ENCODE measurements at places on chromosomes 2 and 18.

GRCh38 chr18:6881034-6881820 is 151.7 kb downstream of the ARHGAP28 start:
- peak; percentile 8 for DNase-seq

DNA sequence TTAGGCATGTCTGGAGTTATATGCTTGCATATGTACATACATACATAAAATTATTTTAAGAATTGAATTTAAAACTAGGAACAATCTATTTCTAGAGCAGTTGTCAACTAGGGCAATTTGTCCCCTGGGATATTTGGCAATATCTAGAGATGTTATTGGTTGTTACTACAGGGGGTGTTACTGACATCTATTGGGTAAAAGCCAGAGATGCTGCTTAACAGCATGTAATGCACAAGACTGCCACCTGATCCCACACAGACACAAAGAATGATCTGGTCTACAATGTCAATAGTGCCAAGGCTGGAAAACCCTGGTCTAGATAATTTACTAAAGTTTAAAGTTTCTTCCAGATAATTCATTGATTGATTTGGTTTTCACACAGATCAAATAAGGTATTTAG is 185.3 kb downstream of the NYAP2 start:
- no peak for DNase-seq

- DNase-seq: no peak
These were observed 84.2 kb downstream of the GAREM1 start for GRCh38 chr18:32386471-32386870.

DNA sequence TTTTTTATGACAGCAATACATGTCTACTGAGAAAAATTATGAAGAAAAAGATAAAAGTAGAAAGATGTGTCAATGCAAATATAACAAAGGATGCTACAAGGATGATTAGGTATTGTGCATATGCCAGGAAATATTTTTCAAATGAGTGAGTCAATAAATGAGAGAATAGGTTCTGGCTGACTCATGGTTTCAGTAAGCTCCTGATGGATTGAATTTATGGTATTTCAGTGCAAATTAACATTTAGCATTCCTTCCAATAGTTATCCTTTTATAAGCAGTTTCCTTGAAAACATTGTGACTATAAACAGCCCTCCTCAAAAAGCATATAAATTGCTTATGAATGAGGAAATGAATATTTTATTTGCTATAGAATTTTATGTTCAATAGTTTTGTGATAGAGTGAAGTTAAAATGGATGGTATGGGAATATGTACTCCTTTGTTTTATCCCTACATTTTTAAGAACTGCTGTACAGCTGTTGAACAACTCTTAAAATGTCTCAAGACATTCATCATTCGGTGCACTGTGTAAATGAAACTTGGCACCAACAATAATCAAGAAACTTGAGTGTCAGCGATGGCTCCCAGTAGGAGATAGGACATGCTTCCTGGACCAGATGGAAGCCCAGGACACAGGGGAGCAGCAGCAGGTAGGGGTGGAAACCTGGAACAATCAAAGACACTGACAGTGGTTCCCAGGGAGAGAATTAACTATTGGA is 144.7 kb downstream of the PMAIP1 start:
- peak; percentile 89 for DNase-seq

- DNase-seq: peak; percentile 66
These were observed 779 bp upstream of the LYPD6 start for GRCh38 chr2:149329489-149330126.

DNA sequence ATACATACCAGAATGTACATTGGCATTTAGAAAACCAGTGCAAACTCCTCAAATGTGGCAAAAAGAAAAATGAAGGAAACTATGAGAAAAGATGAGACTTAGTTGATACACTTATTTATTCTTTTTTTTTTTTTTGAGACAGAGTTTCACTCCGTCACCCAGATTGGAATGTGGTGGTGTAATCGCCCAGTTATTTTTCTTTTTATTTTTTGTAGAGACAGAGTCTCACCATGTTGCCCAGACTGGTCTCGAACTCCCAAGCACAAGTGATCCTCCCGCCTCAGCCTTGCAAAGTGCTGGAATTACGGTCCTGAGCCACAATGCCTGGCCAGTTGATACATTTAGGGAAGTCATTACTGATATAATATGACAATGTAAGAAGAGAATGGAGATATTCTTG is 274.2 kb upstream of the LRATD1 start:
- DNase-seq: peak; percentile 2

- DNase-seq: no peak
These were observed 440 bp upstream of the UGGT1 start for GRCh38 chr2:128090575-128090944.

- DNase-seq: peak; percentile 49
These were observed 287.2 kb upstream of the FN1 start for GRCh38 chr2:215722986-215723630.

- DNase-seq: no peak
These were observed 69.1 kb downstream of the PDK1 start for GRCh38 chr2:172624996-172625395.

DNA sequence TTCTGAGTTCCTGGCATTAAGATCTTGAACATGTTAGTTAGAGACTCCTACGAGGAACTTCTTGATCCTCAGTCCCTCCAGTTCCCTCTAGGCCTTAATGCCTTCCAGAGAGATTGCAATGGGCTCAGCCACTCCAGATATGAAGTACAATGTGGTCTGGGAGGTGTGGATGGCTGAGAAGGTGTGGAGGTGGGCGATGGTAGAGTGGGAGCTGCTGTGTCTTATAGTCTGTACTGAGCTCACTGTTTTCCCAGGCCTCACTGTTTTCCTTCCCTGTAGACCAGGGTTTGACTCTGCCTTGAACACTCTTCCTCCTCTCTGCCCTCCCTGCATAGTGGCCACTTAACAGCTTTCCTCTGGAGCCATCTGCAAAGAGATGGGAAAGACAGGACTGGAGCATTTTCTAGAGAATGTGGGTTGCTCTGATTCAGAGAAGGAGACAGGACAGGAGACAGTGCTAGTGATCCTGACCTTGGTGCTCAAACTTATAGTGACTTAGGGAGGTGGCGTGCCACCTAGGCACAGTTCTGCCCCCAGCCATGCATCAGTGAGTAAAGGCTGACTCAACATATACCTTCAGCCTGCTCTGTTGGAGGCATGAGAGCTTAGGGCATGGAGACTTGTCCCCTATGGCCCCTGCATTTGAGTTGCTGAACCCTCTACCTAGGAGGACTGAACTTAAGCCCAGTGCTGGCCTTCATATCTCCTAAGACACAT is 129.7 kb downstream of the TDRD15 start:
- DNase-seq: no peak

- no peak for DNase-seq
These were observed 131.4 kb upstream of the MAPRE2 start for GRCh38 chr18:34909637-34910364.

DNA sequence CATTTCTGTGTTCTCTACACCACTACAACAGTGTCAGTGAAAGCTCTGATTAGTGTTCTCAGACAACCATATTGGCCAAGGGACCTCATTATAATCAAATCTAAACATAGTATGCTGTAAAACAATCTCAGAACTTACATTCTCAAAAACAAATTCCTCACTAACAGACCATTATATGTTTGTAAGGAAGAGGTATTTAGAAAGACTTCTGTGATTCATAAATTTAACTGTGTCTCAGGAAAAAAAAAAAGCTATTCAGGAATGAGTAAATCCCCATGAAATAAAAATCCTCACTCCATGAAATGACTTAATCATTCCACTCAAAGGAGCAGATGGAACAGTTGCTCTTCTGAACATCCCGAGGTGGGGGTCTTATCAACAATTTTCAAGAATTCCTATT is 413.0 kb downstream of the CDH2 start:
- DNase-seq: peak; percentile 30

Measured in fibroblast of skin of back (primary cell).